ENCODE measurements at places on chromosomes 16 and 17.

DNA sequence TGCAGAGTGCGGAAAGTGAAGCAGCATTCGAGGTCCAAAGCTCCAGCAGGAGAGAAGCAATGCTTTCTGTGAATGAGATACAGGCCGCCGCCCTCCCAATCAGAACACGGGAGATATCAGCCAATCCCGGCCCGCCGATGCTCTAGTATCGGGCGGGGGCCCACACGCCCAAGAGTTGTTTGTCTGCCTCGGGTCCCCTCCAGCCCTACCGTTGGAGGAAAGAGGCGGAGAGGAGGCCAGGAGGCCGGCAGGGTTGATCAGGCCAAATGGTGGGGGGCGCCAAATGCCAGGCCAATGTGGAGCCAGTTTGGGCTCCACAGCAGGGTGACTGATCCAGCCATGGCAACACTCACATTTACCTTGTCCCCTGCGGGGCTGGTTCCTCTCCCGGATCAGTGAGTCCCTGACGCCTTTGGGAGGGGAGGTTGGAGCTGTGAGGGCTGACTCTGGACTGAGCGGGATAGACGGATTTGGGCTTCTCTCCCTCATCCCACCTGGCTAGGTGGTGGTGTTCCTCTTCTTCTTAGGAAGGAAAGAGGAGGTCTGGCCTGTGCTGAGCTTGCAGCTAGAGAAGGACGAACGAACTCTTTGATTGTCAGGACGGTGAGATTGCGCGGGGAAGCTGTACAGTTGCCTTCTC lies 10.4 kb upstream of the CUEDC1 start:
- no peak for DNase-seq

GRCh38 chr16:28964496-28964895 lies 10.1 kb upstream of the SPNS1 start:
- no peak for DNase-seq

DNA sequence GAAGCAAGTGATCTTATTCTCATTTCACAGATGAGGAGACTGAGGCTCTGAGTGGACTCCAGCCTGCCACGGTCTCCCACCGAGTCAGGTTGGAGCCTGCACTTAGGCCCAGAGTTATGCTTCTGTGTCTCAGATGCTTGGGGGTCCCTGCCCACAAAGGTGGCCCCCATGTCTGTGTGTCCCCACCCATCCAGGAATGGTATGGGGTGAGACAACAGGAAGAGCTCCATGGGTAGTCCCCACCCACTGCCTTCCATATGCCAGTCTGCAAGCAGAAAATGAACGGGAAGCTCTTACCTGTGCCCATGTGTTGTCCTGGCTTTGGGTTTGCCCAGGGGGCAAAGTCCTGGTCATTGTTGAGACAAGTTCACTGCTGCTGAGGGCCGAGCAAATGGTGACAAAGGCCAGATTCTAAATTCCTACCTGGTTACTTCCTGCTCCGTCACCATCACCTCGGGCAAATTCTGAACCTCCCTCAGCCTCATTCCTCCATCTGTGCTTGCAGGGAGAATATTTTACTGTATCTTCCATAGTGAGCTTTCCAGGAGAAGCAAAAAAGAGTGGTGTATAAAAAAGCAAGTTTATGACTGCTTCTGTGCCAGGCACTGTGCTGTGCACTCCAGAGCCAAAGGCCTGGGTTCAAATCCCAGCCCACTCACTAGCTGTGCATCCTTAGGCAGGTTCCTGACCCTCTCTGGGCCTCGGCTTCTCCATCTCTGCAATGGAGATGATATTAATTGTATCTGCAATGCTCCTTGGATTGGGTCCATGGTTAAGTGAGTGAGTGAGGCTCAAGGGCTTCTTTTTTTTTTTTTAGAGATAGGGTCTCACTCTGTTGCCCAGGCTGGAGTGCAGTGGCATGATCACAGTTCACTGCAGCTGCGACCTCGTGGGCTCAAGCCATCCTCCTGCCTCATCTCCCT lies 9.3 kb downstream of the IL4R start:
- DNase-seq: no peak

GRCh38 chr16:81937305-81938038 lies 73.8 kb downstream of the SDR42E1 start:
- no peak for DNase-seq

DNA sequence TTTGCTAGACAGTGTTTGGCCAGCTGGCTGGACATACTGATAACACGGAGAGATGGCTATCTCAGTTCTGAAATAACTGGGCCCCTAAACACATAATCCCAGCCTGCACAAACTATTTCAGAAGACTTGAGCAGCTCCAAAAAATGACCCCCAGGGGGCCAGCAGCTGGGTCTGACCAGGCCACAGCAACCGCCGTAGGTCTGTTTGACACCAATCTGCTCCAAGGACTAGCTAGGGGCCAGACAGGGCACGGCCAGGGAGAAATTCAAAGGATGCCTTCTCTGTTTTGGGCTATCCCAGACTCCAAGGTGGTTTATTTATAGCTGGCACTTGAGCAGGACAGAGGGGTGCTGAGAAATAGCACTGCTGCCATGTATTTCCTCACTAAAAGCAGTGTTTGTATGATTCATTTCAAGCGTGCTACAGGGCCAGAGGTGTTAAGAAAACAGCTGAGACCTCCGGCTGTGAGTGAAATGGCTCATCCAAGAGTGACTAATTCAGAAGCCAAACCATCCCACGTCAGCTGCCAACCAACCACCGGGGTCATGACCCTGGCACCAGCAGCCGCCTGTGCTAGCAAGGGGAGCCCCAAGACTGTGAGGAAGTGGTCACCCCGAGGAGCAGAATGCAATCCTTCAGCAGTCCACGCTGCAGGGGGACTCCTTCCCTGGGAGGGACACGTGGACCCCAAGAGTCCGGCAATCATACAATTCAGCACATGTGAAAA lies 5.7 kb downstream of the GGA2 start:
- peak; percentile 36 for DNase-seq

DNA sequence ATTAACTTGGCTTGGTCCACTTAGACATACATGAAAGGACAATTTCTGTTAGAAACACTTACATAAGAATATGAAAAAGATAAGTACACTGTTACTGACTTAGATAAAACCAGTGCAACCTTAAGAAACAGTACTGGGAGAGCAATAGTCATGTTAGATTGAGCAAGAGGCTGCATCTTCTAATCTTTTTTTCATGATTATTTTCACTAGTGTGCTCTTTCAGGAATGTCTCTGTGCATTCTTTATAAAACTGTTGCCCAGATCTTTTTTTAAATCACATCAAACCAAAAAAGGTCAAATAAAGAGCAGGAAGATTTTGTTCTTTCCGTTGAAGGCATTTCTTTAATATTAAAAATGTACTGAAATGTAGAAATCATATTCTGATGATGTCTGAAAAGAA lies 100.7 kb upstream of the AXIN2 start:
- no peak for DNase-seq
